ENCODE measurements at places on chromosomes 1 and 21.

DNA sequence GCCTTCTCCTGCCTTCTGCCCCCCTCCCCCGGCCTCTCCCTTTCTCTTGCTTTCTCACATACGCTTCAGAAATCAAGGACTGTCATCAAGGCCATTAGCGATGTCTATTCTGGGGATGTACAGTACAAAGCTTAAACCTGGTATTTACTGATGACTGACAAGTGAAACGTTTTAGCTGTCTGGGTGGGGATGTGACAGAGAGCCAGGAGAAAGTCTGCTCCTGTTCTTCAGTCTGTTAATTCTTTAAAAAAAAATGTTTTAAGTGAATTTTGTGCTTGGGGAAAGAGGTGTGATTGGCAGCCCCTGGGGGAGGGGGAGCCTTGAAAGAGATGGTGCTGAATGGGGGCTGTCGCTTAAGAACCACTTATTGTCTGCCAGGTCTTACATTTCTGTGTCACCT, 283.0 kb upstream of the PLXNA2 start:
- DNase-seq, result no peak

DNA sequence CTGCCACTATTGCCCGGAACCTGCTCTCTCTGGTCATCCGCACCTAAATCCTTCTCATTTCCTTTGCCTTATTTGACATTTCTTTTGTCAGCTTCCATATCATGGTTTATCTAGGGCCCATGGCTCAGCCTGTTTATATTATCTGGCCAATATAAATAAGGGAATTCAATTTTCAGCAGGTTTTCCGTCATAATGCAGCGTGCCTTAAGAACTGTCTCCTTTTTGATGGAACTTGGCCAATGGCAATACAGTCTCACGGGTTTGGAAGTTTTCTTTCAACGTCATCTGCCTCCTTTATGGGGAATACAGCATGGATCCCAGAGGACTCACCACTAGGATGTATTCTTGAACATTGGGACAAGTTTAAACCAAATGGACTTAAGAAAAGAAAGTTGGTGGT, 77.8 kb upstream of the KIAA0040 start:
- DNase-seq, result no peak

DNA sequence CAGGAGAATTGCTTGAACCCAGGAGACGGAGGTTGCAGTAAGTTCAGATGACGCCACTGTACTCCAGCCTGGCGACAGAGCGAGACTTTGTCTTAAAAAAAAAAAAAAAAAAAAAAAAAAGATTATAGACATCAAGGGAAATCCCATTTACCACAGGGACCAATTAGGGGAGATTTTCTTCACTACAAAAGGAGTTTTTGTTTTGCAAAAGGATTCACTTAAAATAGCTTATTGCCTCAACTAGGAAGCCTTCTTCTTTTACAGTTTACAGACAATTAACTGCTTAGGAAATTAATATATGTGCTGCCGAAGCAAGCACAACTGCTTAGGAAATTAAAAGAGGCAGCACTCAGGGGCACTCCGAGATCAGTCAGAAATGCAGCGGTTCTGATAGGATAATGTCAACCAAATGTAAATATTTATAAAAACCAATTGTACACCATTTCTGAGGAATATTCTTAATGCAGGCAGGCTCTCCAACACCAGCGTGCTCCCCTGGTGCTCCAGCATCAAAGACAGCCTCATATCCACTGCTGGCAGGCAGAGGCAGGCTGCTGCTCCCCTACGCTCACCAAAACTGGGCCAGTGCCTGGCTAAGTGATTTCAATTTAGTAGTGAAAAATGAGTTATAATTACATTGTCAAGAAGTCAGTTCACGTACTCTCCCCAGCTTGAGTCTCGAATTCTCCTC, 107.9 kb upstream of the RAB4A start:
- no peak for DNase-seq

DNA sequence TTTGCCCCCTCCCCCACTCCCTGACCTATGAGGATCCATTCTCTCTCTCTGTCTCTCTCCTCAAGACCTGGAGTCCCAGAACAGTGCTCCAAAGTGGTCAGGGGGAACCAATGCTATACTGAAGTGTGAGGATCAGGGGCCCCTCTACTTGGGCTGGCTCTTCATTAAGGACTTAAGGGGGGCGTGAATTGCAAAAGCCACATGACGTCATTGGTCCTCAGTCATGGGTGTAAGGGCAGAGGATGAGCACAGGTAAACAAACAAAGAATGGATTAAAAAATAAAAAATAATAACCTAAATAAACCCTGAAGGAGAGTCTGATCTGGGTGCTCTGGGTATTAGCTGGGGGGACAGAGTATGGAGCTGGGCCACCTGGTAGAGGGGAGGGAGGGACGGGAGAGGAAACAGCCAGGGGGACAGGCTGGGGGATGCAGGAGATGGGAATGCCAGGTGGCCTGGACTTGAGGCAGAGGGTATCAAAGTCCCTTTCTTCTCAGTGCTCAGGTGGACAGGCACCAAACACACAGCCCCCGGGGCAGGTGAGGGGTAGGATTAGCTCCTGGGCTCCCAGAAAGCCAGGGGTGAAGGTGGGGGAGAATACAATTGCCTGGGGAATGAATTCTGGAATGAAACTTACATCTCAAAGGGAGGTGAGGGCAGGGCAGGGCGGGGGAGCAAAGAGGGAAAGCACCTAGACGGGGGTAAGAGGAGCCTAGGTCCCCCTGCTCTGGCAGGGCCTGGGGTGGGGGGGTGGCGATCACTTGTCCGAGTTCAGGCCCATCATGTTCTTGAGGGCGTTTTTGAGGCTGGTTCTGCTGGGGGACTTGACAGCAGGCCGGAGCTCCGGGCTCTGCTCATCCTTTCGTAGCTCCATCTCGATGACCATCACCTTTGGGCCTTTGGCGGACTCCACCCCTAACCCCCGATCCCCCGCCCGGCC, 4.6 kb downstream of the MPZ start:
- DNase-seq, result no peak

DNA sequence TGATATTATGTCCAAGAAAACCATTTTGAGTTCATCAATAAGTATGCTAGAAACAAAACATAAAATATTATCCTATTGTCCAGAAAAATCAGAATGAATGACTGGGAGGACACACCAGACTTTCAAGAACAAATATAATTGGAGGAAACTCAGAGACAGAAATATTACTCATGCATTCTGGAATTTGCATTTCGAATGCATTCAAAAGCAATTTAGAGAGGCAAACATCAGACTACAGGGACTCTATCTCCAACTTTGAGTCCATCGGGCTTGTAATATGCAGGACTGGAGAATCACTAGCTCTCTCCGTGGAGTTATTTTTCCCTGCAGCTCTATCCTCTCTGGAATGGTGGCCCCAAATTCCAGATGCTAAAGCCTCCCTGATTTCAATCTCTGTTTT, 161.8 kb downstream of the CDC42BPA start:
- DNase-seq, result no peak

DNA sequence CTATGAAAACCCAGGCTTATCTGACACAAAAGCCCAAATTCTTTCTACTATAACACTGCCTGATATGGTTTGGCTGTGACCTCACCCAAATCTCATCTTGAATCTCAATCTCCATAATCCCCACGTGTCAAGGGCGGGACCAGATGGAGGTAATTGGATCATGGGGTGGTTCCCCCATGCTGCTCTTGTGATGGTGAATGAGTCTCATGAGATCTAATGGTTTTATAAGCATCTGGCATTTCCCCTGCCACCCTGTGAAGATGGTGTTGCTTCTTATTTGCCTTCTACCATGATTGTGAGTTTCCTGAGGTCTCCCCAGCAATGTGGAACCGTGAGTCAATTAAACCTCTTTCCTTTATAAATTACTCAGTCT, 123.3 kb upstream of the USP24 start:
- DNase-seq, result no peak

GRCh38 chr1:66275083-66275482, 258.9 kb upstream of the SGIP1 start:
- no peak for DNase-seq

GRCh38 chr21:30340714-30341573, 3.5 kb upstream of the KRTAP27-1 start:
- DNase-seq, result no peak

GRCh38 chr1:244413736-244414135, 38.0 kb downstream of the ADSS2 start:
- no peak for DNase-seq

GRCh38 chr1:11736746-11737639, 1.1 kb downstream of the AGTRAP start:
- DNase-seq, result no peak

- DNase-seq, result no peak
Measured at GRCh38 chr1:38772953-38773352, 86.6 kb downstream of the RRAGC start.

DNA sequence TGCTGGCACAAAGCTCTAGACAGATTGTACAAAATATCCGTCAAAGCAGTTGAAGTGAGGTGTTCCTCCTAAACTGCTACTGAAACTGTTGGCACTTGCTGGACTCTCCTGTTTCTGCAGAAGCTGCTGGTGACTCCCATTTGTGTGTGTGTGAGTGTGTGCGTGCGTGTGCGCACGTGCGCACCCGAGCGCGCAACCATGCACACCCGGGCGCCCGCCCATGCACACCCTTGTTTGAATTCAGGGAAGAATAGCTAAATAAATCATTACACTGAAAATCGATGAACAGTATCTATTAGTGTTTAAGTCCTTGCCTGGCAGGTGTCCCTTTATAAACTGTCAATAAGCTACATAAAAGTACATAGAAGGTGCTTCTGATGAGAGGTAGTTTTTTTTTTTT, 156.4 kb upstream of the B3GALT2 start:
- no peak for DNase-seq

GRCh38 chr1:156643778-156644092, 1.8 kb downstream of the BCAN start:
- DNase-seq, result no peak

GRCh38 chr21:42203321-42203720, 15.6 kb upstream of the ABCG1 start:
- DNase-seq, result no peak

DNA sequence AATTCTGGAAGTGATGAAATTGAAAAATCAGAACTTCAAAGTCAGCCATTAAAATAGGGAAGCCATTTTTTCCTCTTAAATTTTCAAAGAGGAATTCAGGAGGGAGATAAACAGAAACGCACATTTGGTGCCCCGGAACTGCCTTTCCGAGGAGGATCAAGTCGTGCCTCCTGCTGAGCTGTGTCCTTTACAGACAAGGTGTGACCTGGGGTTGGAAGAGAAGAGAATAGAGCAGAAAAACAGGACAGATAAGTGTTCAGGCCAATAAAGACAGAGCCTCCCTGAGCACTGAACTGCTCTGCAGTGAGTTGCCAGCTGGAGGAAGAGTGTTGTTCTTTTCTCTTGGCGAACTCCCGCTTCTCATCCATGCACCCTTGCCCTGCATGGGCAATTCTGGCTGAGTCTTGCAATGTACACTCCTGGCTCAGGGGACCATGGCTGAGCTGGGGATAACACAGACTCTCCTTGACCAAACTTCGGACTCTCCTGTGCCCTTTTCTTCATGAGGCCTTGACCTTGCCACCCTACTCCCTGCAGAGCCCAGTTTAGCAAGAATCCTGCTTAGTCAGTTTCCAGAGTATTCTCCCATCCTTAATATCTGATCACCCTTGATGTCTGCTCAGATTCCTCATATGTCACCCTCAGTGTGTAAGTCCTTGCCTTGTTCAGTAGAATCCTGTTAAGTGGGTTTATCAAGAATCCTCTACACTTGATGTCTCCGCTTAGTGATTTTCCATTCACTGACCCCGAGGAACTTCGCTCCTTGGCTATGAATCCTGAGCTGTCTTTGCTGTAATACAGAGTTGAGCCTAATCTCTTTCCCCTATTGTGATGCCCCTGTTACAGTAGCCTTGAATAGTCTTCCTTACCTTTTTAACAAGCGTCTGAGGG, 1.3 kb upstream of the MTARC1 start:
- DNase-seq, result no peak

GRCh38 chr1:76501586-76502219, 365.6 kb upstream of the ST6GALNAC5 start:
- DNase-seq, result no peak

Data from NCI-H774 (cell line).